ENCODE measurements at places on chromosomes 5 and 9. TPM values are rescaled to one million over a fixed set of nuclear protein-coding genes. Genes with fewer than 3 reads are reported as not detected.

Gene SEMA5A
- total RNA-seq = 0.23 TPM

Gene KCNV2
- total RNA-seq = not detected

Gene FSD1L
- total RNA-seq = 10.7 TPM

Gene KIAA0825
- 1.8 TPM for total RNA-seq

Gene SPATA9
- 1.5 TPM for total RNA-seq

Gene ANXA2R
- 2.9 TPM for total RNA-seq

Gene CTXN3
- not detected for total RNA-seq

Gene ANKRD18A
- 1.1 TPM for total RNA-seq

Gene AQP7
- total RNA-seq = not detected

Gene ZNF454
- 2.6 TPM for total RNA-seq

Gene PCDHB10
- total RNA-seq = 0.71 TPM

Gene IFT74
- 25.6 TPM for total RNA-seq

Gene SCGB3A2
- total RNA-seq = not detected

All from Daoy (cell line).